ENCODE measurements at places on chromosomes 7 and 10. TPM values are rescaled to one million over a fixed set of nuclear protein-coding genes. Genes with fewer than 3 reads are reported as not detected.
A peak's percentile ranks its signal among the peaks of the same experiment; 100 is the strongest.

GRCh38 chr7:131495669-131496498, 60.5 kb downstream of the PODXL start:
- H3K36me3 ChIP-seq: peaks cover 22% of the 10 kb centered on the region
- no peaks in the 10 kb centered on the region for H3K4me1 ChIP-seq
- DNase-seq: no peak
- no peak overlapping the region for H3K4me3 ChIP-seq

Gene RHOBTB1
- 6.9 TPM for total RNA-seq

Gene NODAL
- 41.1 TPM for total RNA-seq

GRCh38 chr7:101172854-101173751, 7.0 kb downstream of the NAT16 start:
- peak overlapping the region; percentile 74 for H3K4me3 ChIP-seq
- no peaks in the 10 kb centered on the region for H3K36me3 ChIP-seq
- no peak overlapping the region for H3K27ac ChIP-seq
- H3K27me3 ChIP-seq: peaks cover 100% of the 10 kb centered on the region
- peak; percentile 18 for DNase-seq

GRCh38 chr7:51589111-51589510, 272.5 kb upstream of the COBL start:
- no peak for DNase-seq
- H3K36me3 ChIP-seq: no peaks in the 10 kb centered on the region
- H3K4me1 ChIP-seq: peaks cover 21% of the 10 kb centered on the region
- H3K4me3 ChIP-seq: no peak overlapping the region

GRCh38 chr7:50142425-50143017, 49.5 kb upstream of the ZPBP start:
- no peak for DNase-seq
- H3K4me1 ChIP-seq: no peaks in the 10 kb centered on the region
- no peak overlapping the region for H3K4me3 ChIP-seq
- no peak overlapping the region for H3K27ac ChIP-seq
- no peaks in the 10 kb centered on the region for H3K36me3 ChIP-seq

DNA sequence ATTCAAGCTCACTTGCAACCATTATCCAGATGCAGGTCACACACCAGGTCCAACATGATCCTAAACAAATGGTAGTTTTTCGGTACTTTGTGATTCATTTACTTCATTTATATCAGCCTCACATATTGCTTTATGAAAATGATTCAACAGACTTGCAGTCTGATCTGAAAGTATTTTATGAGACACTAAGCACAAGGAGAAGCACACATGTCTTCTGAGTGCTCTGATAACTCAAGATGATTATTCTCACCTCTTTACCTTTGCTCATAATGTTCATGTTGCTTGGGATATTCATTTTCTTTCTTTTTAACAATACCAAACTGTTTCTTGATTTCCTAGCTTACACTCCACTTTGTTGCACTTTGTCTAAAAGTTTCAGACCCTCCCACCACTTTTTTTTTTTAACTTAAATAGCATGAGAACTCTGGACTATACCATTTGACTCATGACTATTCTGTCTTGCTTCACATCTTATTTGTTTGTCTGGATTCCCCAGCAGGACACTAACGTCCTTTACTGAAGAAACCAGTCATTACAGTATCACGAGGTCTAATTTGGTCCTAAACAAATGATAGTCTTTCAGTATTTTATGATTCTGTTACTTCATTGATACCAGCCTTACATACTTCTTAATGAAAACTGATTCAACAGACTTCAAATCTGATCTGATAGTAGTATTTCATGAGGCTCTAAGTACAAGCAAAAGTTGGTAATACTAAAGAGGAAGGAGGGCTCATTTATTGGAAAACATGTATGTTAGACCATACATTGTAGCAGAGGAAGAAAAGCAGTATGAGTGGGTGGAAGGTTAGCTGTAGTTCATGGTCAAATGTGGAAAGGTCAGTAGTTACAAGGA, 171.8 kb upstream of the AHR start:
- no peak for DNase-seq
- no peaks in the 10 kb centered on the region for H3K36me3 ChIP-seq
- H3K4me1 ChIP-seq: peaks cover 15% of the 10 kb centered on the region
- no peaks in the 10 kb centered on the region for H3K27me3 ChIP-seq
- H3K27ac ChIP-seq: no peak overlapping the region

DNA sequence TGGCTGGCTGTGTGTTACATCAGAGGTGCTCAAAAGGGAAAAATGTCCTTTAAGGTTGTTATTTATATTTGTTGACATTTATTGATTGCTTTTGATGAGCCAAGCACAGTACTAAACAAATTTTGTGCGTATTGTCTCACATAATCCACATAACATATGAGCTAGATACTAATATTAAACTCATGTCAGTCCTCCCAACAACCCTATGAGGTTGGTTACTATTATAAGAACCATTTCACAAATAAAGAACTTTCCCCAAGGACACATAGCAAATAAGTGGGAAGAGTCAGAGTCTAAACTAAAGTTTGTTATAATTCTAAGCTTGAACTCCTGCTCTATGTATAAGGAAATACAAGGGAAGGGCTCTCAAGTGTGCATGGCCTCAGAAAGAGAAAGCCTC, 35.6 kb upstream of the OTUD1 start:
- no peaks in the 10 kb centered on the region for H3K27me3 ChIP-seq
- H3K27ac ChIP-seq: no peak overlapping the region
- no peaks in the 10 kb centered on the region for H3K36me3 ChIP-seq
- DNase-seq: no peak
- H3K4me3 ChIP-seq: no peak overlapping the region
- H3K4me1 ChIP-seq: peaks cover 20% of the 10 kb centered on the region

Gene SPDYE8
- not detected for total RNA-seq

- H3K4me1 ChIP-seq: peaks cover 9% of the 10 kb centered on the region
- no peak for DNase-seq
- no peaks in the 10 kb centered on the region for H3K27me3 ChIP-seq
- no peak overlapping the region for H3K27ac ChIP-seq
- no peaks in the 10 kb centered on the region for H3K36me3 ChIP-seq
These were observed 11.4 kb upstream of the PRF1 start for GRCh38 chr10:70613941-70614340.

- no peaks in the 10 kb centered on the region for H3K36me3 ChIP-seq
- no peak for DNase-seq
- peaks cover 8% of the 10 kb centered on the region for H3K4me1 ChIP-seq
- no peak overlapping the region for H3K4me3 ChIP-seq
- no peaks in the 10 kb centered on the region for H3K27me3 ChIP-seq
These were observed 199.5 kb downstream of the INHBA start for GRCh38 chr7:41503438-41503837.

DNA sequence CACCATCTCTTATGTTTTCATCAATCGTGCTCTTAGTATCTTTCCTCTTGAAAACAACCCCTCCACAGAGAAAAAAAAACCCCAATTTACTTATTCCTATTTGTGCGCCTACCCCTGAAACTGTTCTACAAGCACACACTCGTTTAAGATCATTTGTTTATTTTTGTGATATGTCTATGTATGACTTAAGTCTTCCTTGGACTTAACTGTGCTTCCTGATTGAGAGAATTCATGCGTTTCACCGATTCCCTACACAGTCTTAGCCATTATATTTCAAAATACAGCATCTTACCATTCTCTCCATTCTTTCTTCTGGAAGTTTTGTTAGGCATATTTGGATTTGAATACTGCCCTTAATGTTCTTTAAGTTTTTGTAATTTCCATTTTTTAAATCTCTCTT, 159.4 kb downstream of the MLLT10 start:
- no peak for DNase-seq
- peaks cover 17% of the 10 kb centered on the region for H3K4me1 ChIP-seq
- peak overlapping the region; percentile 33 for H3K27ac ChIP-seq
- H3K36me3 ChIP-seq: peaks cover 9% of the 10 kb centered on the region
- no peaks in the 10 kb centered on the region for H3K27me3 ChIP-seq
- no peak overlapping the region for H3K4me3 ChIP-seq

Gene KLHDC10
- total RNA-seq: 14.4 TPM

Gene RAMP3
- 0.85 TPM for total RNA-seq

DNA sequence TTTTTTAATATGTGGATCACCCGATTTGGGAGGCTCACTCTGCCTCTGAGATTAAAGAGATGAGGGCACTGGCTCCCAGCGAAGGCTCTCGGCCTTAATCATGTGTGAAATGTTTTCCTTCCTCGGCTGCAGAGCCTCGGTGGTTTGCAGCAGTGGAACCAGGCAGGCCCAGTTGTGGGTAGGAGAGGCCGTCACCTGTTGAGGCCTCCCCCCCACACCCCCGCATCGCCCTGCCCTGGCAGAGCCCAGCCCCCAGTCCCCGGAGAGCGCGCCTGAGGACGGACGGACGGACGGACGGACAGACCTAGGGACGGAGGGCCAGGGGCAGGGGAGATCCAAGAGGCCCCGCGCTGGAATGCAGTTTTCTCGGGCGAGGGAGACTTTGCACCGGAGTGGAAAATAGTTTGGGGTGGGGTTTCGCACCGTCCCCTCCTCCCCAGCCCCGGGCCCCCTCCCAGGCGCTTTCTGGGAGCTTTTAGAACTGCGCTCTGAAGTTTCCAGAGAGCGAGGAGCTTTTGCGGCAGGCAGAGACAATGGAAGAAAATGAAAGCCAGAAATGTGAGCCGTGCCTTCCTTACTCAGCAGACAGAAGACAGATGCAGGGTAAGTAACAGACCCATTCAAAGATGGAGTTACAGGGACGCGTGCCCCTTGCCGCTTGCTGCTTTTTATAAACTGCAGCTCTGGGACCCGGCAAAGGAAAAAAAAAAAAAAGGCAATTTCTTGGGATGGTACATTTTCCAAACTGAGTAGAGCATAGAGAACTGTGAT, at the start of gene KIAA1217:
Gene KIAA1217 (plus strand): TSS at position 478 of the 771 bp plus-strand sequence. CDS start 56 bp downstream, at position 534.
- H3K4me3 ChIP-seq: peak within 1 kb of the TSS; percentile 84
- peak within 1 kb of the TSS; percentile 61 for H3K27ac ChIP-seq
- peaks cover 7% of the 10 kb centered on the region for H3K36me3 ChIP-seq
- no peaks in the 10 kb centered on the region for H3K27me3 ChIP-seq

DNA sequence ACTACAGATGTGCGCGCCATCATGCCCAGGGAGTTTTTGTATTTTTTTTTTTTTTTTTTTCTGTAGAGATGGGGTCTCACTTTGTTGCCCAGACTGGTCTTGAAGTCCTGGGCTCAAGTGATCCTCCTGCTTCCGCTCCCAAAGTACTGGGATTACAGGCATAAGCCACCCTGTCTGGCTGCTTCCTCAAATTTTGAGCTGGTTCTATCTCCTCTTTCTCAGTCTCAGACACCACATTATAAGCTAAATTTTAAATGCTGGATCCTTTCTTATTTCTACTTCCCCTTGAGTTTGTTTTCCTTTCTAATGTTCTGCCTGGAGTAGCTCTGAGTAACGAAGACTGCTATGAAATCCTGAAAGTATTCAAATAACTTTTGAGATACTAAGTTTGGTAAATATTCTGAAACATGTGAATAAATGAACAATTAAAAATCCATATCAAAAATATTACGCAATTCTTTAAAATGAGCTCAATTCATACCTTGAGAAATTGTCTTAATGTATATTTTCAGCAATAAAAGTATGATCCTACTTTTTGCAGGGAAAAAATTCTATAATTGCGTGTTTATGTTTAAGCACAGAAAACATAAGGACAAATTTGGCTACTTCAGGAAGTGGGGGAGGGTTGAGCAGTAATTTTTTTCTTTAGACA, 15.0 kb downstream of the TCAF1 start:
- H3K36me3 ChIP-seq: peaks cover 14% of the 10 kb centered on the region
- H3K4me3 ChIP-seq: no peak overlapping the region
- H3K27ac ChIP-seq: peak overlapping the region; percentile 9
- H3K4me1 ChIP-seq: peaks cover 28% of the 10 kb centered on the region
- H3K27me3 ChIP-seq: peaks cover 13% of the 10 kb centered on the region

DNA sequence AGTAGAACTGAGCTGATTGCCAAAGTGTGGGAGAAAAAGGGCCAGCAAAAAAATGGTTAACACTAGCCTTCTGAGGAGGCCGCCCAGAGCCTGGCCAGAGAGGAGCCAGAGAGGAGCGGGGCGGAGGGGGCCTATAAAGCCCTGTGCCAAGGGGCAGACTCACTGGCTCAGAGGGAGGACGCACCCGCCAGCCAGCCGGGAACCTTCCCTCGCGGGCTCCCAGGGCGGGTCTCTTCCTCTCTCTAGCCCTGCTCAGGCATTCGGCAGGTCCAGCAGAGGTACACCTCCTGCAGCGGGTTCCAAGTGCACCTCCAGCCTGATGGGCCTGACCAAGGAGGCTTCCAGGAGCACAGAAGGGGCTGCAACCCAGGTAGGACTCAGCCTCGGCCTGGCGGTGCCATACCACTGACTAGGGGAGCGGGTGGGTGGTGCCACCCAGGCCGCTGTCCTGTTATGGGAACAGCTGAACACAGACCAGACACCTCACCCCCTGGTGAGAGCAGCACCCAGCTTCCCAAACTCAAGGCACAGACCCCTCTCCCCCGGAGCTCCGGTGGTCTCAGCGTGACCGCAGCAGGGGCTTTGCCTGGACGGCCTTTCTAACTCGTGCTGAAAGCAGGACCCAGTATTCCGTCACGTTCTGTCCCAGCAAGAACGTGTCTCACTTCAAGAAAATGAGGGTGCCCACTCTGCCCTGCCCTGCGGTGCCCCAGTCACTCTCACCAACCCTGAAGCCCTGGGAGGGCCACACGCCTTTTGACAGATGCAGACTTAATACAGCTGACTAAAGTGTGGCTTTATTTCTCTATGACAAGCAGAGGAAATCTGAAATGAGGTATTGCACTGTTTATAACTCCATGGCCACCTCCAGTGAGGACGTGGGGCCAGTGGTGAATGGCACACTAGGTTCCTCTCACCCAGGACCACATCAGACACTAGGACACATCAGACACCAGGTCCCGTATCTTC, at the start of gene GPER1:
Gene GPER1 (plus strand): TSS at position 162 of the 969 bp plus-strand sequence. CDS start 3,616 bp downstream, outside the sequence.
- H3K4me3 ChIP-seq: peak within 1 kb of the TSS; percentile 63
- peak; percentile 26 for DNase-seq
- peaks cover 2% of the 10 kb centered on the region for H3K36me3 ChIP-seq

Gene ASB4
- total RNA-seq: 0.07 TPM

GRCh38 chr7:7251742-7252141, 69.4 kb downstream of the C1GALT1 start:
- H3K36me3 ChIP-seq: peaks cover 3% of the 10 kb centered on the region
- no peak overlapping the region for H3K27ac ChIP-seq
- peaks cover 32% of the 10 kb centered on the region for H3K4me1 ChIP-seq

Gene PKD2L1
- total RNA-seq: not detected

Gene SPDYE6
- not detected for total RNA-seq

Gene VKORC1L1
- total RNA-seq: 30.2 TPM

GRCh38 chr7:45689797-45690761, 115.9 kb downstream of the ADCY1 start:
- no peaks in the 10 kb centered on the region for H3K27me3 ChIP-seq
- H3K36me3 ChIP-seq: peaks cover 14% of the 10 kb centered on the region
- H3K27ac ChIP-seq: peak overlapping the region; percentile 68
- peak; percentile 4 for DNase-seq
- H3K4me1 ChIP-seq: no peaks in the 10 kb centered on the region

DNA sequence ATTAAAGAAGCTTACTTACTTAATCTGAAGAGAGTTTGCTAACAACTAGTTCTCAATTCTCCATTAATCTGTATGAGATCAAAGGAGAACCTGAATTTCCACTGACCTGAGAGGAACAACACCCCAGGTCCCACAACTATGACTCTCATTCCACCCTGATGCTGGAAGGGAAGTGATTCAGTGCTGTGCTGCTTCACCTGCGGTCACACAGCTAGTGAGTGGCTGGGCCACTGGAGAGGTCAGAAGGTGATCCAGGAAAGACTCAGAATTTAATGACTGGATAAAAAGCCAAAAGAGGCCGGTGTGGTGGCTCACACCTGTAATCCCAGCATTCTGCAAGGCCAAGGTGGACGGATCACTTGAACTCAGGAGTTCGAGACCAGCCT, 23.6 kb downstream of the SORBS1 start:
- peaks cover 53% of the 10 kb centered on the region for H3K4me1 ChIP-seq
- H3K27ac ChIP-seq: no peak overlapping the region
- no peak for DNase-seq
- no peaks in the 10 kb centered on the region for H3K27me3 ChIP-seq
- no peaks in the 10 kb centered on the region for H3K36me3 ChIP-seq

All from WTC11 (cell line).